Progenitor cell of endocrine pancreas (in vitro differentiated cells): ENCODE measurements at places on chromosomes 3 and 15. TPM values are rescaled to one million over a fixed set of nuclear protein-coding genes. Genes with fewer than 3 reads are reported as not detected.

CAPN3 gene
- total RNA-seq, result 2.9 and 3.7 TPM in 2 replicates

ADAMTS7 gene
- total RNA-seq, result 119 and 127 TPM in 2 replicates

MASP1 gene
- 0.60 and 1.6 TPM in 2 replicates for total RNA-seq

C3orf20 gene
- total RNA-seq, result 0.13 and 0.19 TPM in 2 replicates
